WTC11 (cell line): ENCODE measurements at places on chromosomes 6 and 20. TPM values are rescaled to one million over a fixed set of nuclear protein-coding genes. Genes with fewer than 3 reads are reported as not detected.

DNA sequence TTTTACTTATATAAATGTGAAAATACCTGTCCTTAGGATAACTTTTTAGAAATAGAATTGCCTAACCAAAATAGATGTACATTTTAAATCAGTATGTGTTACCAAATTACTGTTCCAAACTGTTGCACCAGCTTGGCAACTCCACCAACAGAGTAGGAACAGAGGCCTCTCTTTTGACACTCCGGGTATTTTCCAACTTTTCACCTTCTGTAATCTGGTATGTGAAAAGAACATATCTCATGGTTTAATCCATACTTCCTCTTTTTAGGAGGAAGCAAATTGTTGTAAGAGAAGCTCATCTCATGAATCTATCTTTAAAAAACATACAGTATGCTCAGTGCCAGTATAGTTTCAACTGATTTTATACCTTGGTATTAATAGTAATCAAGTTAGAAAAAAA lies 24.9 kb downstream of the RNF144B start:
- no peak for DNase-seq

DNA sequence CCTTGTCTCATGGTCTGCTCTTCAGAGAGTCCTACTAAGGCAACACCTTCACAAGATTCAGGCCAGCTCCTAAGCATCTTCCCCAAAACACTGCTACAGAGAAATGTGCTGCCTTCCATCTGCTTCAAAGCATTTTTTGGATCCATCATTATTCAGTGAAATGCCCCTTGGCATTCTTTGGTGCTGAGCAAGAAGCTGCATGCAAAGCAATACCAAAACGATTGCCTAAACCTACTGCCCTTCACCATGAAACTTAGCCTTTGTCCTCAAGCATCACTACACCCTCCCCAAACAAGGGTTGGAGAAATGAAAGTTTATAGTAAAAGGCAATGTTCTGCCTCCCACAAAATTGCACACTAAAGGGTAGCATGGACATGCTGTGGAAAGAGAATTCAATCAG lies 93.5 kb downstream of the SNAP25 start:
- no peak for DNase-seq

- DNase-seq = no peak
Observed at GRCh38 chr6:142542704-142543233, 241.0 kb downstream of the ADGRG6 start.

GRCh38 chr6:117595099-117595923 lies 7.0 kb downstream of the GOPC start:
- no peak for DNase-seq

DNA sequence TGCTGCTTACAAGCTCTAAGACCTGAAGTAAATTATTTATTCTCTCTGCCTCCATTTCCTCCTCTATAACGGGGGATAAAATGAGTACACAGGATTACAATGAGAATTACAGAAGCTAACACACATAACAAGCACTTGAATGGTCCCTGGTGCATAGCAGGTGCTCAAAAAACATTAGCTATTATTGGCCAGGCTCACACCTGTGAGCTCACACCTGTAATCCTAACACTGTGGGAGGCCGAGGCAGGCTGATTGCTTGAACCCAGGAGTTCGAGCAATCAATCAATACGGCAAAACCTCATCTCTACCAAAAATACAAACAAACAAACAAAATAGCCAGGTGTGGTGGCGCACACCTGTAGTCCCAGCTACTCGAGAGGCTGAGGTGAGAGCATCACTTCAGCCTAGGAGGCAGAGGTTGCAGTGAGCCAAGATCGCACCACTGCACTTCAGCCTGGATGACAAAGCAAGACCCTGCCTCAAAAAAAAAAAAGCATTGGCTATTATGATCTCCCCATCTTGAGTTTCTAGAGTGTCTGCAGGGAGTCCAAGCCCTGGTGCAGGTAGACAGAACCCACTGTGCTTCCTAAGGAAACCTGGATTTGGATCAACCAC lies 68.1 kb downstream of the PREX1 start:
- DNase-seq = no peak

DNA sequence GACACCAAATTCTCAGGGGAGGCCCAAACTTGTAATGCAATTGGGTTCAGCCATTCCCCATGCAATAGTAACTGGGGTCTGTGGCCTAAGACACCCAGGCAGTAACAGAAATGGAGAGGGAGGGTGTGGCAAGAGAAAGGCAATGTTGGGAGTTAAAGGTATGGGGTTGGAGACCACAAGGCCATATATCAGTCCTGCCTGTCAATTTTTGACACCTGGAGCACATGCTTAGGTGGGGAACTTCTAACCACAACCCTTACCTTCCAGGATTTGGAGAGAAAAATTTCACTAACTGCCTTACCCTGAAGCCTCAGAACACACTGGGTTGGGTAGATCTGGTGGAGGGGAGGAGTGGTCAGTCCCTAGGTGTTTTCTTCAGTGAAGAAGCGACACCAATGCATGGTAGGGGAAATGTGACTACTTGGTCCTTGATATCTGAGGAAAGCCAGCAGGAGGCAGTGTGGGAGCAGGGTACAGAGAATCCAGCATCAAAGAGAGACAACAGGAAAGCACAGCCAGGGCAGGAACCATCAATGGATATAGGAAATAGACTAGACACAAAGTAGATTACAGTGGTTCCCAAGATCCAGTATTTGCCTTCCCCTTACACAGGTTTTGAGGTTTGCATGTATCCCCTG lies 6.8 kb upstream of the USP49 start:
- DNase-seq = peak; percentile 46

GRCh38 chr6:106080763-106081095 lies 5.4 kb upstream of the PRDM1 start:
- DNase-seq = no peak

- no peak for DNase-seq
Observed at GRCh38 chr20:24768201-24768636, 180.8 kb upstream of the CST7 start.

DNA sequence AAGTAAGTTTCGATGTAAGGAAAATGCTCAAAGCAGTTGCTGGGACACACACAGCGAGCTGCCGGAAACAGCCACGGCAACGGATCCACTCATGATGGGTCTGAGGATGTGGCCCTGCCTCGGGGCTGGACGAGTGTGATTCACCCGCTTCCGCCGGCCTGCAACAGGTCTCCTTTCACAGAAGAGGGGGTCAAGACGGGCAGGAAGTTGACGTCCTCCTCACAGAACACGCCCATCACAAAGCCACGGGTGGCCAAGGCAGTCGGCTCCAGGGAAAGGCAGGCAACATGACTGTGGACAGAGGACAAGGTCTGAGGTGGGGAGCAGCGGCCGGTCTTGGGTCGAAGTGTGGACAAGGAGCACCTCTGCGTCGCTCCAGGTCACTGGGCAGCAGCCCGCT lies 29.9 kb upstream of the SMOC2 start:
- DNase-seq = no peak

- no peak for DNase-seq
Observed at GRCh38 chr20:16308754-16309153, 264.5 kb downstream of the KIF16B start.

- peak; percentile 46 for DNase-seq
Observed at GRCh38 chr20:62576815-62577489, 65.4 kb upstream of the SLCO4A1 start.

The DOK5 gene
- total RNA-seq = 8.8 to 10.4 TPM (median 10.1 TPM) in 3 replicates

The SULF2 gene
- total RNA-seq = 36.0 to 38.1 TPM (median 37.5 TPM) in 3 replicates

The SMLR1 gene
- not detected in 3 replicates for total RNA-seq
